CD4-positive, alpha-beta T cell (primary cell): ENCODE measurements at places on chromosomes 7 and 10. TPM values are rescaled to one million over a fixed set of nuclear protein-coding genes. Genes with fewer than 3 reads are reported as not detected.

DNA sequence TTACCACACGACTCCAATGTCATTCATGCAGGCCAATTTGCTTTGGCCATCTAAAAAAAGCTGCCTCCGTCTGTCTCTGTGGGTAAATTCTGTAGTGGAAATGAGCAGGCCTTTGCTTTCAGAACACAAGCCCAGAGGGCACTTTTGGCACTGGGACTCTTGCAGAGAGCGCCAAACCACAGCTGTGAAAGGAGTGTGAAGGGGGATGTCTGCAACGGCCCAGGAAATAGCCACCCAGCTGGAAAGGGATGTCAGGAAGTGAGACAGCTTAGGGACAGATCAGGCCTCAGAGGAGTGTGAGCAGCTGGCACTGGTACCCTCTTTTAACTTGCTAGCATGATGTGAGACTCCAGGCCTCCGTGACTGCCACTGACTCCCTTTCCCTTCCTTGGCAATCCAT lies 152.4 kb downstream of the DKK1 start:
- DNase-seq: no peak

DNA sequence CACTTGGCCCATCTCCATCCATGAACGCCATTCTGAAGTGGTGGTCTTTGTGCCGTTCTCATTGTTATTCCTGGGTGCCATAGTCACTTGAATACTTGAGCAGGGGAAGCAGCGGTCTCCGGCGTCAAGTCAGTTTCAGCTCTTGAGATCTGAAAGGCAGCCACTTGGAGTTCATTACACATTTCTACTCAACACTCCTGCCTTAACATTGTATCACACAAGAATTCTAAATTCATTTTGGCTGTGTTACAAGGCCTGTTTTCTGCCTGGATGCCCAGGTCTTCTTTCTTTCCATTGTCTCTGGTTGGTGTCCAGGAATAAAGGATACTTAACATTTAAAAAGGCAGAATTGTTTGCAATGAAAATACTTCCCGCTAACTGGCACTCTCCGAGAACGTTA lies 69.0 kb upstream of the RAB11FIP2 start:
- no peak for DNase-seq

- no peak for DNase-seq
Observed at GRCh38 chr7:140552240-140552679, 73.0 kb upstream of the MKRN1 start.

CTAGE4 gene
- 0.95 TPM for total RNA-seq

- DNase-seq: no peak
Observed at GRCh38 chr10:110547139-110547761, 20.2 kb upstream of the SMC3 start.

- DNase-seq: peak; percentile 69
Observed at GRCh38 chr7:101172005-101172853, 6.9 kb upstream of the VGF start.

- DNase-seq: no peak
Observed at GRCh38 chr10:121183236-121183635, 332.1 kb downstream of the WDR11 start.

DNA sequence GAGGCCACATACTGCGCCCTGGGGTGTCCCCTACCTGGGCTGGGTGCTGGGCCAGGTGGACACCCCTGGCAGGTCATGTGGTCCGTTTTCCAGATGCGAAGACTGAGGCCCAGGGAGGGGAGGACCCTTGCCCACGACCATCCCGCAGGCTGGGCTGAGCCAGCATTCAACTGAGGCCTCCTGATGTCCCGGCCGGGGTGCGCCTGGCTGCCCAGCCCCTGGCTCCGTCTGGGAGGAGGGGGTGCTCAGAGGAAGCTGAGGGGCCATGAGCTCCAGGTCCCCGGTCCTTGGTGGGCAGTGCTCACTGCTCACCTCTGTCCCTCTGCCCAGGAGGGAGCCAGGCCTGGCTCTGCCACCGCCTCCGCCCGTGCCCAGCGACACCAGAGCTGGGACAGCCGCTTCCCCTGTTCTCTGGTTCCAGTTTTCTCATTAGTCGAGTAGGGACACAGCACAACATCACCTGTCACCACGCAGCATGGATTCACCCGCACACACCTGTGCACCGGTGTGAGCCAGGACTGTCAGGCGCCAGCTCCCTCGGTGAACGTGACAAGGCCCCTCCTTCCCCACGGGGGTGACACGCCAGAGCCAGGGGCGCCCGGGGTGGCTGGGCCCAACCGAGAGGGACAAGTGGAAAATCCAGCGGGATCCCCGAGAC lies 139.7 kb downstream of the ELFN1 start:
- no peak for DNase-seq

DNA sequence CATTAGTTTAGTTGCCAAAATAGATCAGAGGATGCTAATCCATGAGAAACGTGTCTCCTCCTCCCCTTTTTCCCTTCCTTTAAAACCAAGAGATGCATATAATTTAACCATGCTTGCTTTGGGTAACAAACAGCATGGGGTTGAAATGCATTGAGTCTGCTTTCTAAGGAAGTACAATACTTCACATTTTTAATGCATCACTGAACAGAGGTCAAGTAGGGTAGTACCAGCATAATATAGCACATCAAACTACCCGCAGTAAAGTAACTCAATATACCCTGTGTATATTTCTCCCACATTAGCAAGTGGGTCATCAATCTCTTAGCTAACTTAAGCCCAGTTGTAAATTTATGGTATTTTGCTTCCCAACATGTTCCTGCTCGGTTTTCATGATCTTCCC lies 239.3 kb upstream of the SEMA3C start:
- no peak for DNase-seq

GRCh38 chr7:23915236-23915635 lies 205.2 kb downstream of the STK31 start:
- DNase-seq: no peak
